ENCODE measurements at places on chromosomes 1 and 21. TPM values are rescaled to one million over a fixed set of nuclear protein-coding genes. Genes with fewer than 3 reads are reported as not detected.

The MIXL1 gene
- total RNA-seq, result 0.58 TPM

DNA sequence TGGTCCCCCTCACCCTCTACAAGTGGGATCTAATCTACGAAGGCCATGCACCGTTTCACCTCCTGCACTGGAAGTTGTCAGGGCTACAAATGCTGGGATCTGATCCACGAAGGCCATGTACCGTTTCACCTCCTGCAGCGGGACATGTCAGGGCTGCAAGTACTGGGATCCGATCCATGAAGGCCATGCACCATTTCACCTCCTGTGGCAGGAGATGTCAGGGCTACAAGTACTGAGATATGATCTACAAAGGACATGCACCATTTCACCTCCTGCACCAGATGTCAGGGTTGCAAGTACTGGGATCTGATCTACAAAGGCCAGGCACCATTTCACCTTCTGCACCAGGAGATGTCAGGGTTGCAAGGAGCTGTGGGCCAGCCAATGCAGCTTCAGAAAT, 7.0 kb downstream of the ALDH4A1 start:
- no peaks in the 10 kb centered on the region for H3K4me1 ChIP-seq
- H3K27ac ChIP-seq, result no peak overlapping the region
- no peaks in the 10 kb centered on the region for H3K27me3 ChIP-seq
- DNase-seq, result no peak
- no peaks in the 10 kb centered on the region for H3K36me3 ChIP-seq

GRCh38 chr1:223708651-223709268, 3.6 kb upstream of the CAPN2 start:
- no peak overlapping the region for H3K4me3 ChIP-seq
- no peaks in the 10 kb centered on the region for H3K27me3 ChIP-seq
- H3K36me3 ChIP-seq, result no peaks in the 10 kb centered on the region
- peaks cover 17% of the 10 kb centered on the region for H3K4me1 ChIP-seq
- DNase-seq, result no peak

DNA sequence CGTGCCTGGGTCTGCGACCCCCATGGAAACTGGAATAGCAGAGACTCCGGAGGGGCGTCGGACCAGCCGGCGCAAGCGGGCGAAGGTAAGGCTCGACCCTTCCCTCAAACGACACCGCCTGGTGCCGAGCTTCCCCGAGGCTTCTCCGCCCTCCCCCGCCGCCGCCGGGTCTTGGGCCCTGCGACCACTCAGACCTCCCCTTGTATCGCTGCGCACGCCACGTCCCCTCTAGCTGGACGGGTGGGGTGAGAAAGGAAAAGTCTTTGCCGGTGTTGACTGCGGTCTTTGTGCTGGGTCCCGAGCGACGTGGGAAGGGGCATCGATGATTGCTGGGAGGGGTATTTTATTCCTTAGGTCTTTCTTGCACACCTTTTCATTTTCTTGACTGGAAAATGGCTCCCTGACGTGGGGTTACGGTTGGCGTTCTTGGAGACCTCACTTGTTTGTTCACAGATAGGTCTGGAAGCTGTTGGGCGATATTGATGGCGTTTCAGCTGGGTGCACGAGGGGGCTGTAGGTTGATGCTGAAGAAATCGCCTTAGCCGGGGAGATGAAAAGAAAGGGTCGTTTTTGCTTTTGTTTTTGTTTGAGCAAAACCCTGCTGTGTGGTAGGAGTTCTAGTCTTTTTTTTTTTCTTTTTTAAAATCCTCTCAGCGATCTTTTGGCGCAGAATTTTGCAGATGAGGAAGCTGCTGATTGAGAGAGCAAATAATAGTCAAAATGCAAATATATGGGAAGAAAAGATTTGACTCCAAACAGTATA, 776 bp downstream of the KDM1A start:
- H3K27ac ChIP-seq, result peak overlapping the region; percentile 58
- H3K4me1 ChIP-seq, result peaks cover 11% of the 10 kb centered on the region
- peak; percentile 48 for DNase-seq
- H3K4me3 ChIP-seq, result peak overlapping the region; percentile 90

The RIPPLY3 gene
- total RNA-seq, result not detected

The VANGL2 gene
- not detected for total RNA-seq

DNA sequence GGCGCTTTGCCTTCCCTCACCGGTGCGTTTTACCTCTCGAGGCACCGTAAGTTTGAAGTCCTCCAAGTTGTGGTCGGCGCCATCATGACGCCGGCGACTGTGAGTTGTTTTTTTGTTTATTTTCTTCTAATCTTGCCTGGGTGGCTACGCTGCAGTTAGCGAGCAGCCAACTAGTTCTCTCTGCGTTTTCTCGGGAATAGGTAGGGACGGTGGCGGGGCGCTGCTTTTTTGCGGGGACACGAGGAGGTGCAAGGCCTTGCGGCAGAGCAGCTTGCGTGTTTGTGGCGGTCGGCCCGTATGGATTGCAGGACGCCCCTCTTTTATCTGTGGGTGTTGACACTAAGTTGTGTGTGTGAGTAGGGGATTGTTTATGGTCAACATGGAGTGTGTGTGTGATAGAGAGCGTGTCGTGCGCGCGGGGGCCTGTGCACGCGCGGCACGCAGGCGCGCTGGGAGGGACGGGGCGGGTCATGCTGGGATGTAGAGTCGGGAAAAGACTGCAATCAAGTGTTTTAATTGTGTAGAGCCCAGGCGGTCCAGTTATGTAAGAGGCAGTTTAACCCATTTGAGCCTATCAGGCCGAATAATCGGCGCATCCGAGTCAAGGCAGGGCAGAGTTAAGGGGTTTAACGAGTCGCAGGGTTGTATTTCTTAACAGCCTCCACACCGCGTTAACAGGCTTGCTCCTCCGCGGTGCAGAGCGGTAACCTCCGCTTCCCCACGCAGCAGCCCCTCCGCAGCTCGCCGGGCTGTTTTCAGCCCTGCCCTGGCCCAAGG, 1.2 kb upstream of the NEGR1 start:
- H3K27me3 ChIP-seq, result no peaks in the 10 kb centered on the region
- peak overlapping the region; percentile 73 for H3K4me3 ChIP-seq
- peak; percentile 48 for DNase-seq
- no peaks in the 10 kb centered on the region for H3K36me3 ChIP-seq
- H3K4me1 ChIP-seq, result peaks cover 5% of the 10 kb centered on the region

GRCh38 chr1:113930499-113931161, 1.5 kb downstream of the HIPK1 start:
- no peaks in the 10 kb centered on the region for H3K36me3 ChIP-seq
- H3K4me3 ChIP-seq, result peak overlapping the region; percentile 80
- peaks cover 38% of the 10 kb centered on the region for H3K4me1 ChIP-seq
- H3K27me3 ChIP-seq, result no peaks in the 10 kb centered on the region
- peak overlapping the region; percentile 98 for H3K27ac ChIP-seq
- peak; percentile 79 for DNase-seq

All from natural killer cell (primary cell).